ENCODE measurements at places on chromosomes 1 and 21.

GRCh38 chr1:158121604-158122254 lies 59.0 kb upstream of the CD1D start:
- DNase-seq = peak; percentile 85

GRCh38 chr21:46184625-46185555 lies 631 bp upstream of the SPATC1L start:
- peak; percentile 76 for DNase-seq

- DNase-seq = no peak
Observed at GRCh38 chr1:235648954-235649367, 623 bp downstream of the GNG4 start.

GRCh38 chr1:91014475-91014874 lies 7.4 kb downstream of the ZNF644 start:
- DNase-seq = no peak

DNA sequence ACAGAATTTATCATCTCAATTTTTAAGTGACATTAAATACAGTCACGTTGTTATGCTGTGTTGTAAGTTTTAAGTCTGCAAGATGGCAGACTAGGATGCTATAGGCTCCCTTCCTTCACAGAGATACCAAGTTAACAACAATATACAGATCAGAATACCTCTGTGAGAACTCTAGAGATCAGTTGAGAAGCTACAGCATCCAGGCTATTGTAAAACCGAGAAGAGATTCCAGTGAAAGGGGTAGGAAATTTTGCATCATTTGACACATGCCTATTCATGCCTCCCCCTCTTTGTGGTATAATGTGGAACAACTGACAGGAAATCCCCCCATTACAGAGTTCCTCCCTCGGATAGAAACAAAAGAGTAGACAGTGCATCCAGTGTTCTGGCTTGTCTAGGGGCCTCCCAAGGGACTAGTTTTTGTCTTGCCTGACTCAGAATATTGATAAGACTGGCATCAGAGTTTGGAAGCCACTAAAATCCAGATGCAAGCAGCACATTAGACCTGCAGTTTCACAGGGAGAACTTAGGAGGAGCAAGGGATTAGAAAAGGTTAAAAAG lies 80.6 kb downstream of the LBR start:
- no peak for DNase-seq

- DNase-seq = peak; percentile 72
Observed at GRCh38 chr1:216750031-216750627, 26.9 kb upstream of the ESRRG start.

GRCh38 chr1:233032916-233033315 lies 82.5 kb downstream of the NTPCR start:
- DNase-seq = no peak

DNA sequence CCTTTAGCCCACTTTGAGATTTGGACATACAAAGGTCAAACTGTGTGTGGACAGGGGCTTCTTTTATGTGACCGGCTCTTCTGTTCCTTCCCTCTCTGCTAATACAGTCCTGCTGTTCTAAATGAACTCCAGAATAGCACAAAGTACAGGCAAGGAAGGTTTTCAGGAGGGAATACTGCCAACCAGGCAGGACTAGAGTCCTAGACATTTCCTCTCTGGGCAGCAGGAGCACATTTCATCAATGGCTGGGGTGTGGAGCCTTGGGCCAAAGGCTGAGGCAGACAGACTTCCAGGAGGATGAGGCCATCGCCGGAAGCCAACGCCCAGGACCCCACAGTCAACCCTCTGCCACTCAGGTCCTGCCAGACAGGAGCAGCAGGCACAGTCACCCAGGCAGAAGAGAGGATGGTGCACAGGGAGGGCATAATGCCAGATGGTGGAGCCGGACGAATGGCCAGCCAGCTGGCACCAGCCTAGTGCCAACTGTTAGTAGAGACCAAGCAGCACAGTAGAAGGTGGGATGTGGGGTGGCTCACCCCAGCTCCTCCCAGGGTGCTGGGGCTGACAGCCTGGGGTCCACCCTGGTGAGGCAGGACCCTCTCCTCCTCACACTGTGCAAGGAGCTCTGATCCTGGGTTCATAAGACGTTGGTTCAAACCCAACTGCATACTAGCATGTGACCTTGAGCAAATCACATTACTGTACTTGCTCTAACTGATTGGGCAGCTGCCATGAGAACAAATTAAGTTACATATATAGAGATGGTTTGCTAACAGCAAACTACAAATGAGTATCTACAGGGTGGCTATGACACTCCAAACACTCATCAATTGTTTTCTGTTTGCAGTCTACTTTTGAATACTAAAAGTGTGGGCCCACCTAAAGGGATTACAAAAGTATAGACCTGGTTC lies 410.7 kb downstream of the SIPA1L2 start:
- DNase-seq = peak; percentile 75

DNA sequence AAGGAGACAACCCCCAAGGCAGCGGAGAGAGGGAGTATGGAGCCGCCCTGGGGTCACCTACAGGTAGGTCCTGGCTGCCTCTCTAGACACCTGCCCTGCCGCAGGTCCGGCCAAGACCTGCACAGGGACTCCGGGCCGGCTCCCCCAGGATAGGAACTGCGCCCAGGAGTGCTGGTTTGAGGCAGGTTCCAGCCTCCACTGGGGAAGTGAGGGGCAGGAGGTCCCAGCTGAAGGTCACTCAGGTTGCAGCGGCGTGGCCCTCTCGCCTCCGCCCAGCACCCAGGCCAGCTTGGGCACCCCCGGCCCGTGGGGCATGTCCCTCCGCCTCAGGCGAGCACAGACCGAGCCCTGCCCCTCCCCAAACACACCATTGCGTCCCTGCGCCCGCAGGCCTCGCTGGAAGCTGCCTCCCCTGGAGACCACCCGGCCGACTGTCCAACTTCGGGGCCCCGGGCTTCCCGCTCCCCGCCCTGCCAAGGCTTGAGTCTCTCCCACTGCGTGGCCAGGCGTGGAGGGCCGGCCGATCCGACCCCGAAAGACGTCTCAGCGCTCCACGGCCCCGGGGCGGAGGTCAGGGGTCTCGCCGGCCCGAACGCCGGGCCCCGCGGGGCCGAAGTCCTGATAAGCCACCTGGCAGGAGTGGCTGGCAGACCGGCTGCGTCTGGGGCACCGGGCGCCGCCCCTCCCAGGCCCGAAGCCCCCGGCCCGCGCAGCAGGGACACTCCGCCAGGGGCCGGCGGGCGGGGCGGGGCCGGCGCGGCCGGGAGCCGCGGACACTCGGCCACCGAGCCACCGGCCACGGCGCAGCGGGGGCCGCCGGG lies 1.4 kb upstream of the SKI start:
- DNase-seq = no peak

DNA sequence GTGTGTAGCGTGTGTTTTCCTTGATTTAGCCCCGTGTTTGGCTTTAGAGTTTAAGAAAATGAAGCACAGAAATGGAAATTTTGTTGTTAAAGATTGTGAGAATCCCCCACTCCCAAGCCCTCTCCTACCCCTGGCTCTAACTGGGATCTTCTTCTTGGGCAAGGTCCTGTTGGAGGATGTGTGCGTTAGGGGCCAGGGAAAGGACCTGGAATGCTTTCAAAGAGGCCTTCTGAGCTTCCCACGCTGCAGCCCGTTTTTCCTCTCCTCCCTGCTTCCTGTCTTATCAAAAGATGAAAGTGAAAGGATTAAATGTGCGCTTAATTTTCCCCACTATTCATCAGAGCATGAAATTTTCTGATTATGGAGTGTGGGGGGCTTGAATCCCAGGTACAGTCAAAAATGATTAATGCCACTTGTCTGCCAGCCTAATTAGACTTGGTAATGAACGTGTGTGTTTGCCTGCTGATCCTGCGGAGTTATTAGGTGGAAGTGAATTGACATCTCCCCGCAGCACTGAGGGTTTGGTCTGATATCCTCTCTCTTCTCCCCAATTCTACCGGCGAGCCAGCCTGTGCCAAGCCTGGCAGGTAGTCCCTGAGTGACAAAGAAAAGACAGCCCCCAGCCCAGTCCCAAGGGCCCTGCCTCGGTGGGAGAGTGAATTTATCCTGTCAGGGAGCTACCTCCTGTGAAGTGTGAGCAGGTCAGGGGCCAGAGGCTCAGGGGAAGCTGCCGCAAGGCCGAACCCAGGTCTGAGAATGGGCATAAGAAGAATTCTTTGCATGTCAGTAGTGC lies 4.9 kb downstream of the RASSF5 start:
- no peak for DNase-seq

- no peak for DNase-seq
Observed at GRCh38 chr1:227544067-227545050, 19.0 kb upstream of the ZNF678 start.

GRCh38 chr1:89844860-89845259 lies 24.0 kb downstream of the LRRC8D start:
- no peak for DNase-seq

GRCh38 chr1:210340311-210340710 lies 11.6 kb downstream of the HHAT start:
- DNase-seq = no peak

- no peak for DNase-seq
Observed at GRCh38 chr1:232788235-232788872, 16.9 kb upstream of the MAP10 start.

DNA sequence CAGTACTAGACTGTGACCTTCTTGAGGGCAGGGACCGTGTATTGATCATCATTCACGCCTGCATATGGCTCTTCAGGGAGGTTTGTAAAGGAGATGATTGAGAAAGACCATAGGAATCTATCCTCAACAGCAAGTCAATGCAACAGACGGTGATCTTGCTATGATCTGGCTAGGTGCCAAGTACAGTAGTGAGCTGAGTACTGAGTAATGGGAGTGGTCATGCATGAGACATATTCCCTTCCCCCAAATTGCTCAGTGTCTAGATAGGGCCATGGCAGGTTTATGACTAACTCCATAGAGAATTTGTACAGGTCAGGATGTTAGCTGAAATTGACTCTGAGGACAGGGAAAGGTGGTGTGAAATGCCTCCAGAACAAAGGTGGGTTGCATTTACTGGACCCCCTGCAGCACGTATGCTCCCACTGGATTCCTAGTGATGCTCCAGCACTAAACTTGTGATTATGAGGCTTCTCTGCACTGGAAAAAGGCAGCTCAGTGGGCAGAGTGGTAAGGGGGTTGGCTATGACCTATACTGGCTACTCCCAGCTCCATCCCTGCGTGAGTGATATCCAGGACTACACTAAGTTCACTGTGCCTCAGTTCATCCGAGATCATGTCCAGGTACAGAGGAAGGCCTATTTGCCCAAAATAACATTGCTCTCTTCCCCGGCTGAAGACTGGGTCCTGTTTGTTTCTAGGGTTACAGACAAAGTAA lies 37.2 kb downstream of the KCNJ6 start:
- peak; percentile 95 for DNase-seq

DNA sequence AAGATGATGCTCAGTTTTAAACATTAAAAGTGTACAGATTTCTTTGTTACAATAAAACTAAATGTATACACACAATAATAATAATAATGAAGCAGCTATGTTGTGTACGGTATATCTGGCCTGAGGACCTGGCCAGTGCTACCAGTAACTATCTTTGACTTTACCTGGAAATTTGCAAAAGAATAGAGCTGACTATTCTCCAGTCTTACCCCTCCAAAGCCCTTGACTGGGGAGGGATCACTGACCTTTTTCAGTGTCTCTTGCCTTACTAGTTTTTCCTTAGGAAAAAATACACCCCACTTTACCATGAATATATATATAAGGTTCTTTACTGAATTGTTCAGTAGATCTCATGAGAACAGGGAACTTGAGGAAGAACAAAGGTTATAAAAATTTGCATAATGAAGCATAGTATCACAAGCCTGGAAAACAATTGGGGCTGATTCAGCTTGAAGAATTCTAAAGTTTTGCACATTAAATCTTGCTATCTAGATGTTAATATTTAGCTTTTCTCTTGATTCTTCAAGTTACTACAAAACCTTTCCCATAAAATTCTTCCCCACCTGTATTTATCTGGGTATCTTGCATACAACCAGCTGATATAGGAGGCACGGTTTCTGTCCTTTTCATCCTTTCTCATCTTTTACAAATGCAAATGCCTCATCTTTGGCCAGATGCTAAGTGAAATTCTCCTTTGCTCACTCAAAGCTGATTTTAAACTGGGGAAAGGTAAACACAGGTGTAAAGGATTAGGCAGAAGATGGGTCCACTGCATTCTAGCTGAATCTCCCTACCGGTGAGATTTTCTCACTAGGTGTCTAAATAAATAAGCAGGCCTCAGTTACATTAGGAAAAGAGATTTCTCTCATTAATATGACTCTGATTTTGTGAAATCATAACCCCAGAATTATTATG lies 25.0 kb upstream of the SLAMF1 start:
- DNase-seq = no peak

DNA sequence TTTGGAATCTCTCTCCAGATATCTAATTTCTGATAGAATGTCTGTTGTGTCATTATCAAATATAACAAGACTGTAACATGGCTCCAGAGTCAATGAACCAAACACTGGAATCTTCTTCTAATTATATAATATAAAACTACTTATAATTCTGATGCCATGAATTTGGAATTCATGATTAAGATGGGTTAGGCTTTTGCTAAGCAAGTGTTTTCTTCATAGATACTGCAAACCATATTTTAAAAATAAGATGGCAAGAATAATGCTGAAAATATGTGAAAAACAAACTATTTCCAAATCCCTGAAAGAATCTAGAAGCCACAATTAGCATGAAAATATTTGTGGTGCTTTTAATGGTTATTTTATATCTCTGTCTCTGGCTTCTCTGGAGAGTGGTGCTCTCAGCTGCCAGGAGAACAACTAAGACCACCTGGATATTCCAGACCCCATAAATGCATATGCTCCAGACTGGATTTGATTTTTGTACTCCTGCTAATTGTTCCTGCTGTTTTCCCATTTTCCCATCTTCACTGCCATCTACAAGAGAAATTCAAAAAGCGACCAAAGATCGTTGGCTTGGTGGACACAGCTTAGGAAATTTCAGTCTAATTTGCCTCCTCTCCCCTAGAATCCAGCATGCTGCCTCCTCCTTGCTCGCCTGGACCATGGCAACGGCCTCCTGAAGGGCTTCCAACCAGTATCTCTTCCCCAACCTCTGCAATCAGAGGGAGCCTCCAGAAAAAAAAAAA lies 418.9 kb downstream of the SETD4 start:
- no peak for DNase-seq

DNA sequence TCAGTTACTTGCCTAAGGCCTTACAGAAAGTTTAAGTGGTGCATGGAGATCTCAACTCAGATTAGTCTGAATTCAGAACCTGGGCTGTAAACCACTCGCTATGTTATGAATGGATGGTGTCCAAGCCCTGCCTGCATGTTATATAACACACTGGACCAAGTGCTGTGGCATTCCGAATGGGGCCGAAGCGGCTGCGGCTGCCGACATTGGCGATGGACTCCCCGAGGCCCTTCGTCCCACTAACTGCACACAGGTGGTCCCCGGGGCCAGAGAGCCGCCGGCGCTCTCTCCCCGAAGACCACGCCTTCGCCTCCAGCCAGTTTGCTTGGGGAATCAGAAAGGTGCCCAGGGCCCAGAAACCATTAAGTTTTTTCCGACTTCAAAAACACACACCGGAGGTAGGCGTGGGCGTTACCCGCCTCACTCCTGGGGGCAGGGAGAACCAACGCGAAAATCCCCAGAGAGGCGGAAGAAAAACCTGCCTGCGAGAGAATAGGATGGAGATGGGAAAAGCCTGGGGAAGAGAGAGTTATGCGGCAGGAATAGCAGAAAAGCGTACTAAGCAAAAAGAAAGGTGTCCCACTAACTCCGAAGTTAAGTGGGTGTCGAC lies 579 bp upstream of the TENT5C start:
- peak; percentile 14 for DNase-seq
